Activated T-helper 1 cell treated with anti-CD3 and anti-CD28 coated beads, Interleukin-12 subunit alpha, Interleukin-12 subunit beta, Interleukin-2, Interleukin-4 antibody, amounts not matched to agents 30 ng/mL and 10 ng/mL and 1 ng/mL, durations not matched to agents 14 hours and 24 hours and 36 hours (primary cell): ENCODE measurements at places on chromosomes 3 and 15. TPM values are rescaled to one million over a fixed set of nuclear protein-coding genes. Genes with fewer than 3 reads are reported as not detected.
A peak's percentile ranks its signal among the peaks of the same experiment; 100 is the strongest.

DNA sequence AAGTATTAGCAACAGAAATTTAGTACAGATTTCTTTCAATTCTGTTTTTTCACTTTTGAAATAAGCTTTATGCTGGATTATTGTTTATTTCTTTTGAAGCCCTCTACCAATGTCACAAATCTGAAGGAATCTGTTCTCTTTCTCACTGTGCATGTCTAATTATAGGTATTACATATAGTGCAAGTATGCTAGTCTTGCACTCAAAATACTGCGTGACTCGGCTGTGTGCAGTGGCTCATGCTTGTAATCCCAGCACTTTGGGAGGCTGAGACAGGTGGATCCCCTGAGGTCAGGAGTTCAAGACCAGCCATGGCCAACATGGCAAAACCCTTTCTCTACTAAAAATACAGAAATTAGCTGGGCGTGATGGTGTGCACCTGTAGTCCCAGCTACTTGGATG is 95.8 kb upstream of the PLAAT1 start:
- no peak for DNase-seq

- DNase-seq: no peak
Observed at GRCh38 chr15:35702946-35703495, 157.1 kb upstream of the DPH6 start.

- DNase-seq: no peak
Observed at GRCh38 chr15:89211678-89212170, 9.7 kb downstream of the RLBP1 start.

GRCh38 chr15:70437882-70438451 is 325.4 kb downstream of the UACA start:
- no peak for DNase-seq

DNA sequence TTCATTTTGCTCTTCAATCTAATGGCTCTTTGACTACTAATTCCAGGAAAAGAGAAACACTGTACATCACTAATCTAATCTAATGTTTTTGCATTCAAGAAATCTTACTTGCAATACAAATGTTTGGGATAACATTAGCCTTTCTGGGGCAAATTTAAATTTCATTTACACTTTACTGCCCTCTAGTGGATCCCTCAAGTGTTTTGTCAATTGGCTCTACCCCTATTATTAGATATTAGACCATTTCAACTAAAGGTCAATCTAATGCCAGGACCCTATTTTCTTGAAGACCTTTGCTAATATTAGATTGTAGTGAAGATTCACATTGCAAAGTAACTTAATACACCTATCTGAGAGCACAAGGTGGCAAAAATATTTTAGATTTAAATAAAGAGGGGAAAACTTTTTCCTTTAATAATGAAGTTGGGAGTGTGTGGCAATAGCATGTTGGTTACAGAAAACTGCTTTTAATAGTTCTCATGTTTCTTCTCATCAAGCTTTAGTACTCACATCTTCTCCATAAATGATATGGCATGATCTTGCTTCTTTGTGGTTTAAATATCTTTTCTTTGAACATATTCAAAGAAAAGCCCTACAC is 5.0 kb downstream of the C2CD4A start:
- DNase-seq: no peak

GRCh38 chr3:168671091-168671490 is 575.4 kb upstream of the GOLIM4 start:
- no peak for DNase-seq

GRCh38 chr3:45906681-45907407 is 20.5 kb downstream of the CCR9 start:
- no peak for DNase-seq

GRCh38 chr15:92578096-92578835 is 77.3 kb downstream of the FAM174B start:
- DNase-seq: no peak

DNA sequence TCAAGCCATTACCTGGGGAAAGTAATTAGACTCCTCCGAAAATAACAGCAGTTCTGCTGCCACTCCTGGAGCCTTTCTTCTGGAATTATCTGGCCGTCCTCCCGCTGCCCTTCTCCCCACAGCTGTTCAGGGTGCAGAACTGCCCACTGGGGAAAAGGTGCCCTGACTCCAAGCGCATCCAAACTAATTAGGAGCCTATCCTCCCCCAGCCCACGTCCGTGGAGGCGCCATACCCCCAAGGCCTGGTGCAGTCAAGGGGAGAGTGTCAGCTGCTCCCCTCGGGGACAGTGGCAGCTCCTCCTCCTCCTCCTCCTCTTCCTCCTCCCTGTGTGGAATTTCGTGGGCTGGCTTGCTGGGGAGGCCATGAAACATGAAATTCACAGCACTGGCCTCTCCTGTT is 177.2 kb downstream of the XXYLT1 start:
- no peak for DNase-seq

- no peak for DNase-seq
Observed at GRCh38 chr3:105355408-105356061, 11.2 kb upstream of the ALCAM start.

GRCh38 chr3:48196611-48197010 is 8.4 kb upstream of the CDC25A start:
- no peak for DNase-seq

- DNase-seq: peak; percentile 8
Observed at GRCh38 chr3:160707187-160707794, 30.3 kb downstream of the ARL14 start.

- DNase-seq: no peak
Observed at GRCh38 chr3:39013289-39013688, 38.5 kb downstream of the SCN11A start.

- DNase-seq: no peak
Observed at GRCh38 chr15:81930582-81931369, 115.0 kb downstream of the MEX3B start.

- DNase-seq: no peak
Observed at GRCh38 chr3:52176951-52177700, 20.8 kb upstream of the ALAS1 start.

- DNase-seq: peak; percentile 34
Observed at GRCh38 chr3:63818282-63819150, 583 bp upstream of the C3orf49 start.

- no peak for DNase-seq
Observed at GRCh38 chr15:66290007-66290406, 3.4 kb upstream of the DIS3L start.

GRCh38 chr15:69297642-69298353 is 914 bp upstream of the PAQR5 start:
- DNase-seq: no peak

DNA sequence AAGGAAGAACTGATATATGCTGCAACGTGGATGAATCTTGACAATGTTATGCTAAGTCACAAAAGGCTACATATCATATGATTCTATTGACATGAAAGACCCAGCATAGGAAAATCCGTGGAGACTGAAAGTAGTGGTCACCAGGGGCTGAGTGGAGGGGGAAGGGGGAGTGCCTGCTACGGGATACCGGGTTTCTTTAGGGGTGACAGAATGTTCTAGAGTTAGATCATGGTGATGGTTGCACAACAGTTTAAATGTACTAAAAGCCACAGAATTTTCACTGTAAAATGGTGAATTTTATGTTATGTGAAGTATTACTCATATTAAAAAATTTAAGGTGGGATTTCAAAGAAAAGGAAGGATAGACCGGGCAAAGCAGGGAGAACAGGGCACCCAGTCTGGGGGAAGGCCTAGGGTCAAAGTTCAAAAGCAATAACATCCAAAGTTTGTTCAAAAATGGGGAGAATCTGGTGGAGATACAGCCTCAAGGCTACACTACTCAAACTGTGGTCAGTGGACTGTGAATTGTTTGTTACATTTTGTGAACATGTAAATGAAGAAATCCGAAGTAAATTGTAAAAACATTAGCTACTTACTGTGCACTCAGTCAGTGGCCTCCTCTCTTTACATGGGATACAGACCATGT is 74.2 kb upstream of the FNDC3B start:
- DNase-seq: no peak

- no peak for DNase-seq
Observed at GRCh38 chr3:151976211-151977050, 103.0 kb downstream of the SUCNR1 start.

DNA sequence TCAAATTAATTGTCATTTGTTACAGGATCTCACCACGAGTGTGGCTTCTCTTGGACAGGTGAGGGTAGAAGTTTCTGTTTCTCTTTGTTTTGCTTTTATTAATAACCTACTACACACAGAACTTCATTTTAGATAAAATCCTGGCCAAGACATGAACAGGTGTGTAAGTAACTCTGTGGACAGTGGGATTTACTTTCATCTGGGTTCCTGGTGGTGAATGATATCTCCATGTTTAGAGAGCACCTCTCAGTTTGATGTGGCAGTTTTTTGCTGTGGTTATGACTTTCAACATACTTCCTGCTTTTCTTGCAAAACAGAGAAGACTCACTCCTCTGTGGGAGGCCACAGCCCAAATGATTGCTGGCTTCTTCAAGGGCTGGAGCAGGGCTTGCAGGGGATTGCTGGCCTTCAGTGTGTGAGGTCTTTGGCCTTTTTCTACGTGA is 71.1 kb upstream of the XCR1 start:
- DNase-seq: peak; percentile 70

- DNase-seq: no peak
Observed at GRCh38 chr3:182755308-182755707, 38.0 kb upstream of the ATP11B start.

DNA sequence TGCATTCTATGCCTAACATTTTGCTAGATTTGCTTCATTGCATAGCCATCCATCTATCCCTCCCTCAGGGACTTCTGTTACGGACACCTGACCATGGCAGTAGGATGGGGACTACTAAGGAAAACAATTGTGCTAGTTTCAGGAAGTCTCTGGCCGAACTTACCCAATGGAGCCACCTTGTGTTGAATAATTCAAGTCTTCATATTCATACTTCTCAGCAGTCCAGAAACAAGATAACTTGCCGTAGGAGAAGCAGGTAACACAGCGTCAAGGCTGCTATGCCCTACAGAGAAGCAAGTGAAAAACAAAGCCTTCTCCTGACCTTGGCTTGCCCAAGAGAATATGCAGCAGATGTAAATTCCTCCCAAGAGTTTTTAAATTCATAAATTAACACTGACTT is 685.3 kb downstream of the GRM7 start:
- no peak for DNase-seq

DNA sequence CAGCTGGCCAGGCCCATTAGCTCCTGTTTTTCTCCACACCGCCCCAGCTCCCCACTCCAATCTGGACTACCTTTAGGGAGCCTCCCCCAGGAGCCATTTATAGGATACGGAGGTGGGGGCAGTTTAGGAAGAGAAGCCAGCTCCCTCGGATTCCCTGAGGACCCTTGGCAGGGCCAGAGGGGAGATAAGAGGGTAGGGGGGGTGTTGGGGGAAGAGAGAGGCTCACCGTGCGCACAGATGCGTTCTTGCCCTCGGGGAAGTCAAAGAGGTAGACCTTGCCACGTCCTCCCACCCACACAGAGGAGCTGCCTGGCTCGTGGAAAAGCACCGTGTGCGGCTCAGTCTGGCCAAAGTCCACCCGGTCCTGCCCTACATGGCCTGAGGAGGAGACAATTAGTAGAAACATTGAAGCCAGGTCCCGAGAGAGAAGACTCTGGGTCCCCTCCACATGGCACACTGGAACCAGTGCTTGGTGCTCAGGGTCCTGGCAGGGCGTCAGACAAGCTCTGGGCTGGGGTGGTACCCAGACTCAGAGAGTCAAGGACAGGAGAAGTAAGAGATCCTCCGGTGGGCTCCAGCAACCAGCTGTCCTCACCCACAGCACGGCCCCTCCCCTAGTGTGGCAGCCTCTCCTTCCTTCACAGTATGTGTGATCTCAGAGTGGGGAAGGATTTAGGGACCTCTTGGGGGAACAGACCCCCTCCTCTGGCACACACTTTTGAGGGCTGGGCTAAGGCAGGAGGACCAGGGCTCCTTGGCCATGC is 15.0 kb downstream of the SEMA7A start:
- DNase-seq: no peak

Gene SPSB4
- not detected in 2 replicates for total RNA-seq

Gene IQSEC1
- 24.9 and 31.4 TPM in 2 replicates for total RNA-seq

Gene ZBED2
- 812 and 827 TPM in 2 replicates for total RNA-seq

Gene SCN11A
- 0.05 TPM in 1 of 2 replicates, not detected in the other for total RNA-seq

Gene ACTRT3
- total RNA-seq: 1.1 and 1.3 TPM in 2 replicates

Gene TUSC7
- not detected in 2 replicates for total RNA-seq

Gene C3orf80
- total RNA-seq: 0.18 and 0.42 TPM in 2 replicates

Gene CHRM5
- not detected in 2 replicates for total RNA-seq

Gene CDC25A
- total RNA-seq: 50.9 and 52.6 TPM in 2 replicates

Gene CFAP92
- 0.13 and 0.29 TPM in 2 replicates for total RNA-seq

Gene CD276
- 29.0 and 29.2 TPM in 2 replicates for total RNA-seq

Gene LAMB2
- not detected in 2 replicates for total RNA-seq

Gene DAPK2
- total RNA-seq: 8.6 and 8.7 TPM in 2 replicates

Gene TRAIP
- total RNA-seq: 26.5 and 27.9 TPM in 2 replicates

Gene PLA2G4F
- not detected in 2 replicates for total RNA-seq

Gene PIGZ
- total RNA-seq: 1.2 and 1.7 TPM in 2 replicates

Gene IRAK2
- 8.1 and 8.6 TPM in 2 replicates for total RNA-seq

Gene DISP2
- total RNA-seq: 0.02 and 0.54 TPM in 2 replicates
